B cell (primary cell): ENCODE measurements at places on chromosomes 4 and X. TPM values are rescaled to one million over a fixed set of nuclear protein-coding genes. Genes with fewer than 3 reads are reported as not detected.

DNA sequence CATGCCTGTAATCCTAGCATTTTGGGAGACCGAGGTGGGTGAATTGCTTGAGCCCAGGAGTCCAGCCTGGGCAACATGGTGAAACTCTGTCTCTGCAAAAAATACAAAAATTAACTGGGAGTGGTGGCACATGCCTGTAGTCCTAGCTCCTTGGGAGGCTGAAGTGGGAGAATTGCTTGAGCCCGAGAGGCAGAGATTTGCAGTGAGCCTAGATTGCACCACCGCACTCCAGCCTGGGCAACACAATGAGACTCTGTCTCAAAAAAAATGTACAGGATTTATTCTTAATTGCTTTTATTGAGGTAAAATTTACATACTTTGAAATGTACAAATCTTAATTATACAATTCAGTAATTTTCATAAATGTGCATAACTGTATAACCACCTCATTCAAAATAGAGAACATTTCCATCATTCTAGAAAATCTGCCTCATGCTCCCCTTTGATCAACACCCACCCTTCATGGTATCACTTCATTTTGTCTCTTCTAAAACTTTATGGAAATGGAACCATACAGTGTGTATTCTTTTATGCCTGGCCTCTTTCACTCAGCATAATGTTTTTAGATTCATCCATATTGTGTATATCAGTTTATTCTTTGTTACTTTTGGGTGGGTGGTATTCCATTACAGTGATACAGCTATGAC lies 39.1 kb downstream of the SNX25 start:
- no peak for DNase-seq

GRCh38 chr4:57865264-57865663 lies 755.1 kb upstream of the IGFBP7 start:
- no peak for DNase-seq

DNA sequence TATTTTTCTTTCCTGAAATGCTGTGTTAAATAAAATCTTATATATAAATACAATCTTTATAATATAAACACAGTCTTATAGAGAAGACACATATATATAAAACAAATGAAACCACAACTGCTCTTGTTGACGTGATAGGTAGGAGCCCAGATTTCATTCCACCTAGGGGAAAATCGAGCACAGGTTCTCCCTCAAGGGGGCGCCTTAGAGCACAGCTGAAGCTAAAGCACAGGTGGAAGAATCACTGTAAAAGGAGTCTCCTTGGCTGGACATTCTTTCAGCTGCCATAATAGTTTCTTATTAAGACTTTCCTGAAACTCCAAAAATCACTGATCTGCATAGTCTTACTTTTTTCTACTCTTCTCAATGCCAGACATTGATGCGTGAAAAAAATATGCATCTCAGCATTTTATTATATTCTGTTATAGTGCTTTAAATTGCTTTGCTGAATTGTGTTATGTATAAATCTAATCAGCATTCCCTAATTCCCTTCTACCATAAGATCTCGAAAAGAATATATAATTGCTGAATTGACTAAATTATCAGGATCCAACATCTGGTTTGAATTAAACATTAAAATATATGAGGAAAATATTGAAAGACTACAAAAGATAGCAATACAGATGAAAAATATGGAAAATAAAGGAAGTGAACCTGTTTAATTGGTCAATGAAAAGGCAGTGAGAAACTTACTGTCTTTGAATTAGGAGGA lies 25.5 kb upstream of the RXFP1 start:
- no peak for DNase-seq

GRCh38 chr4:124940387-124940786 lies 227.9 kb upstream of the ANKRD50 start:
- DNase-seq, result no peak

DNA sequence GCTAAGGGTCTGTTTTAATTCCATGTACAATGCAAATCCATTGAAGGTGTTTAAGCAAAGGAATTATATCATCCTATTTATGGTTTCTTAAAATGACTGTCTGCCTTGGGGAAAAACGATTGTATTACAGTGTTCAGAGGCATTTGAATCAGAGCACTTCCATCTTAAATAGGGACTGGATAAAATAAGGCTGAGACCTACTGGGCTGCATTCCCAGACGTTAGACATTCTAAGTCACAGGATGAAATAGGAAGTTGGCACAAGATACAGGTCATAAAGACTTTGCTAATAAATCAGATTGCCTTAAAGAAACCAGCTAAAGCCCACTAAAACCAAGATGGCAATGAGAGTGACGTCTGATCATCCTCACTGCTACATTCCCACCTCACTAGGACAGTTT lies 1167.2 kb upstream of the PABPC4L start:
- DNase-seq, result no peak

GRCh38 chr4:125244848-125245450 lies 69.8 kb upstream of the FAT4 start:
- DNase-seq, result no peak

GRCh38 chr4:73761856-73762255 lies 21.5 kb downstream of the CXCL8 start:
- no peak for DNase-seq

DNA sequence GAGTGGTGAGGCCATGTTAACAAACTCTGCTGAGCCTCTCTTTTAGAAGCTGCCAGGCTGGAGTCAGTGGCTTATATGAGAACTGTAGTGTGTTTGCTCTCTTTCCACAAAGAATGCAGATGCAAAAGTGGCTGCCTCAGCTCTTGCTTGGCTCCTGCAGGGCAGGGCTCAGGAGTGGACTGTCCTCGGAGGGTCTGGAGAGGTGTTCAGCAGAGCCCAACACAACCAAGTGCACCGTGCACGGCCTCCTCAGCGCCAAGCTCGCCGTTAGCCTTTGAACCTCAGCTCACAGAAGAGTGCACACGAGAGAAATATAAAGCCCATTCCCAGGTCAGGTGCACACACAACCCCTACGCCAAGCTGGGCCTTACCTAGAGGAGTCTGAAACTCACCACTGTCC lies 82.8 kb downstream of the C4orf51 start:
- DNase-seq, result no peak

DNA sequence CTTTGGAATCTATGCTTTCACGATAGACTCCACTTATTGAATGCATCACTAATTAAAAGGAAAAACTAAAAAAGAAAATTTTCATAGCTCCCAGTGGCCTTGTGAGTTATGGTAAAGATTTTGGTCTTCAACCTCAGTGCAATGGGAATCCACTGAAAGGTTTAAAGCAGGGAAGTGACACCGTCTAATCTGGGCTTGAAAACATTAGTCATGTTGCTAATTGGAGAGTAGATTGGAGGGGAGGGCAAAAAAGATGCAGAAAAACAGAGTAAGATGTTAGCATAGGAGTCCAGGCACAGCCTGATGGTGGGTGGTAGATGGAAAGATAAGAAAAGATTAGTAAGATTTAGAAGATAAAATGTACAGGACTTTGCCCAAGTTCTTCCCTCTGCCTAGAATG lies 633.1 kb upstream of the FTHL17 start:
- DNase-seq, result no peak

The UCP1 gene
- not detected in 2 replicates for total RNA-seq

The GAGE2A gene
- total RNA-seq, result not detected in 2 replicates
